Activated CD4-positive, alpha-beta T cell treated with anti-CD3 and anti-CD28 coated beads, Interleukin-2, amount 50 U/mL, for 24 hours (primary cell): ENCODE measurements at places on chromosomes 13 and 19.

- no peak for DNase-seq
These were observed 166.9 kb downstream of the DCLK1 start for GRCh38 chr13:35964011-35964862.

DNA sequence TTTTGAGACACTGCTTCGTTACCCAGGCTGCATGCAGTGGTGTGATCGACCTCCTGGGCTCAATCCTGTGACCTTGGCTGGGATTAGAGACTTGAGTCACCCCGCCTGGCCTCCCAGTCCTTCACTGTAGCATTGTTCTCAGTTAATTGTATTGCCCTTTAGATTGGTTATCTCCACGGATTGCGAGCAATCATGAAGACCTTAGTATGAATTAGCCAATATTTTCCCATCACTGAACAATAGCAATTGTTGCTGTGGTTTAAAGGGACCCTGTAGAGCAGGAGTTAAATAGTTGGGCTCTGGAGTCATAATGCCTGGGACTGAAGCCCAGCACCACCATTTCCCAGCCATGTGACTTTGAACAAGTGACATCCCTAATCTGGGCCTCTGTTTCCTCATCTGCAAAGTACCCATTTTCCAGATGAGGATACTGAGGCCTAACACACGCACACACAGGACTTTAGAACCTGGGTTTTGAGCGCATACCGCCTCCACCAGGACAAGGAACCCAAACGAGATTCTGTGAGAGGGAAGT, 8.4 kb downstream of the PPP1R14A start:
- DNase-seq: no peak

GRCh38 chr19:48683349-48683748, 10.5 kb upstream of the NTN5 start:
- peak; percentile 19 for DNase-seq

GRCh38 chr19:29943615-29944014, 1.6 kb downstream of the URI1 start:
- DNase-seq: no peak

- no peak for DNase-seq
These were observed at the start of gene LMO7 for GRCh38 chr13:75635828-75636435. TSS of gene LMO7 (plus strand) at chr13:75636330. CDS start at chr13:75636658, 328 bp downstream.

DNA sequence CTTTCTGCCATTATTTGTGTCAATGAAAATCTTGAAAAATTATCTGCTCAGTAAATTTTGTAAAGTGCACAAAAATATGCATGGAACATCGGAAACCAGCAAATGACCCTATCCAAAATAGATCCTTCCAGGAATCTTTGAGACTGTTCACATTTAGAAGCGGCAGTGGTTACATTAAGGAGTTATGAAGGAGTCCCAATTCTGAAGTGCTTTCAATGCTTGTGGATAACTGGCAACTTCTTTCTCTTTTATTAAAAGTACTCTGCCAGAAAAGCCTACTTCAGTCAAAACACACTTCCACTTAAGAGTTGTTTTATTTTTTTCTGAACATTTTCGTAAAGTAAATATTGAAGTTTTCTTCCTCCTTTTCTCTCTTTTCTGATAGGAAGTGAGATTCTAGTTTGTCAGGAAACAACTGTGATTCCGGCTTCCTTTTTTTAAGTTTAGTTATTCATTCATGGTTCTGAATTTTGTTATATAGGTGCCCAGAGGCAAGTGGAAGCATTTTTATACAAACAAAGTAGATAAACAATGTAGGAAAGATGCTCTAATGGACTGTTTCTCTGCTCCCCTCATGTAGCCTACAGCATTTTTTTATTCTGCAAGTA, 83.5 kb downstream of the PCDH9 start:
- DNase-seq: no peak

DNA sequence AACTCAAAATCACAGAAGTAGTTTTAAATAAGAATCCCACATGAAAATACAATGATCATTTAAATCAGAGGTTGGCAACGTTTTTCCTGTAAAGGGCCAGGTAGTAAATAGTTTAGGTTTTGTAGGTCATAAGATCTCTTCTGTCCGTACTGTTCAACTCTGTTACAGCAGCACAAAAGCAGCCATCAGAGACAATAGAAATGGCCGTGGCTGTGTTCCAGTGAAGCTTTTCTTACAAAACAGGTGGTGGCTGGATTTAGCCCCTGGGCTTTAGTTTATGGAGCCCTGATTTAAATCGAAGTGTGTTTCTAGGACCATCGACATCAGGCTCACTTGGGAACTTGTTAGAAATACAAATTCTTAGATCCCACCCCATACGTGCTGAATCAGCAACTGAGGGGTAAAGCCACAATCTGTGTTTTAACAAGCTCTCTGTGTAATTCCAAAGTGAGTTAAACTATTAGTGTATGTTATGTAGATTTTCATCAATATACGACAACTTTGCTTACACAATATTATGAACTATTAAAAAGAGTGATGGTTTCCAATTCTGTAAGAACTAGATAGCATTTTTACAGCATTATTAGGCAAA, 54.8 kb upstream of the MIR17HG start:
- DNase-seq: no peak

GRCh38 chr13:97761796-97762540, 191.5 kb upstream of the IPO5 start:
- no peak for DNase-seq

DNA sequence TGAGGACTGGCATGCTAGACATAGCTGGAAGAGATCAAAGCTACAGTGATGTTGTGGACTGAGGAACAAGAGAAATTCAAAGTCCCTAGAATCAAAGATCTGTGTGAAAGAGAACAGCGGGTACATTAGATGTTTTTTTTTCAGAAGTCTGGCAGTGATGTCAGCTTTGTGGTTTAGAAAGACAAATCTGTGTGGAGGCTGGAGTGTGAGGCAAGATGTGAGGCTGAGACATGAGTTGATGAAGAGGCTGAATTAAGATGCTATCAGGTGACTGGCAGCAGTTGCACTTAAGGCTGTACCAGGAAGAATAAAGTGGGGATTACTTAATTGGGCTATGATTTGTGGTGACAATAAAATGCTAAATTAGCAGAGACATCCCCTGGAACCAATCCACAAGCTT, 46.5 kb downstream of the DNAJC3 start:
- no peak for DNase-seq
